NCI-H510A treated with DMSO at 0.1 percent for 48 hours (cell line): ENCODE measurements at places on chromosomes 6 and 20.

GRCh38 chr6:134195985-134196384, 121.9 kb downstream of the SGK1 start:
- no peak for DNase-seq

- no peak for DNase-seq
Measured at GRCh38 chr20:22805219-22805618, 220.8 kb upstream of the FOXA2 start.

- DNase-seq, result peak; percentile 19
Measured at GRCh38 chr6:6975459-6976111, 132.2 kb upstream of the RREB1 start.

DNA sequence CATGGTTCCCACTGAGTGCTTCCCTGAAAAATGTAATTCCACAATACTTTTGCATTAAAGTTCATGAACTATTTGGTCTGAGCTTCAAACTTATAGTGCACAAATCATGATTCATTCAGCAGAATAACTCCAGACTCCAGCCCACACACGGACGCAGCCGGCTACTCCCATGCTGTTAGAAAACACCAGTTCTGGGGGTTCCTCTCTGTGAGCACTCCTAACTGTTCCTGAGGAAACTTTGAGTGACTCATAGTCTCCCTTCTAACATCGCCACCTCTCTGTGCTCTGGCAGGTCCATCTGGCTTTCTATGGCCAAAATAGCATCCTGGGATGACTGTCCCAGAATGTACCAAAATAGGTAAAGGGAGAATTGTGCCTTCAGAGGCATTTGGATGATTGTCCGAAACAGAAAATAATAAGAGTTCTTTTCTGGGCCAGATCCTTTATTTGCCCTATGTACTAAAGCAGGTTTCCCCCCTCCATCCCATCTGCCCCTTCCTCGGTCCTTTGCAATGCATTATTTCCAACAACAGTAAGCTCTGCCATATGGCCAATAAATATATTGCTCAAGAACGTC, 32.3 kb upstream of the LY86 start:
- DNase-seq, result no peak

- no peak for DNase-seq
Measured at GRCh38 chr6:24696097-24696496, 22.9 kb downstream of the C6orf62 start.

GRCh38 chr20:36147690-36148089, 6.8 kb upstream of the EPB41L1 start:
- no peak for DNase-seq

DNA sequence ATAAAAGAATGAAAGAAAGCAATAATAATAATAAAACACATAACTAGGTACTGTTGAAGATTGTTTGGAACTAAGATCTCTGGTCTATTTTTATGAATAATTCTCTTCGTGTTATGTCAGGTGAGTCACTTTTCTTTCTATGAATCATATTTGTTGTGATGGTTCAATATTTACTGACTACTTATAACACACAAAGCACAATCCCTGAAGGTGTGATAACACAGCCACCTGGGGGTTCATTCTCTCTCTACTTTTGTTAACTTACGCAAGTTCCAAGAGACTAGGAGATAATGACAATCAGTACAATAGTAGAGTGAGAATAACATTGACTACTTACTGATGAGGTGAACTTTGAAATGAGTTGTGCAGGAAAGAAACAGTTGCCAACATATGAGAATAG, 149.9 kb downstream of the IBTK start:
- DNase-seq, result no peak

DNA sequence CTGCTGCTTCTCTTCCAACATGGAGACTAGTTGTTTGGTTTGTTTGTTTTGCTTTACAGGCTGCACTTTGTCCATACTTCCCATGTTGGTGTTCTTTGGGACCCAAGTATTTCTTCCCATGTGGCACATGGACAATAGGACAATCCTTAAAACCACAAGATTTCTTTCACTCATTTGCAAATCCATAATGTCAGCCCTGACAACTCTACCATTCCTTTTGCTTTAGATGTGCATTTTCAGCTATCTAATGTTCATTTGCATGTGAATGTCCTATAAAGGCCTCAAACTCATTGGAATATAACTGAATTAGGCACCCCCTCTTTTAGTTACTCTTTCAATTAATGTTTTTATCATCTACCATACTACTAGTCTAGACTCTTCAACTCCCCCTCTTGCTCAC, 16.7 kb downstream of the THEMIS start:
- no peak for DNase-seq

GRCh38 chr6:168226061-168226752, 93.4 kb downstream of the DACT2 start:
- no peak for DNase-seq

- DNase-seq, result no peak
Measured at GRCh38 chr6:21603082-21603952, 9.8 kb downstream of the SOX4 start.

DNA sequence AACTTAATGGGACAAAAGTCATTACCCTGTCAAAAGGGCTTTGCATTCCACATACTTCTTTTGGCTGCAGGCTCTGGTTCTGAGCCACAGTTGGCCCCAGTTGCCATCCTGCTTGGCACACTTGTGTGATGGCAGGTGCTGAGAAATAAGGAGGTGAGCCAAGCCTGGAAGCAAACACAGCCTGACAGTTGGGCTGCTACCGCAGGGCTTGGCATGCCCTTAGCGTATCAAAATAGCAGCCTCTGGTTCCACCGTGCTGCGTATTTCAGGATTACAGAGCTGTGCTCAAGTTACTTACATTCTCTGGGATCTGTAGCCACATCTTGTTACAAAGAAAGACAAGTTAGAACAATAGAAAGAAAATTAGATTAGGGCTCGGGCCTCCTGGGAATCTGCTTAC, 11.1 kb downstream of the MTHFD1L start:
- no peak for DNase-seq

DNA sequence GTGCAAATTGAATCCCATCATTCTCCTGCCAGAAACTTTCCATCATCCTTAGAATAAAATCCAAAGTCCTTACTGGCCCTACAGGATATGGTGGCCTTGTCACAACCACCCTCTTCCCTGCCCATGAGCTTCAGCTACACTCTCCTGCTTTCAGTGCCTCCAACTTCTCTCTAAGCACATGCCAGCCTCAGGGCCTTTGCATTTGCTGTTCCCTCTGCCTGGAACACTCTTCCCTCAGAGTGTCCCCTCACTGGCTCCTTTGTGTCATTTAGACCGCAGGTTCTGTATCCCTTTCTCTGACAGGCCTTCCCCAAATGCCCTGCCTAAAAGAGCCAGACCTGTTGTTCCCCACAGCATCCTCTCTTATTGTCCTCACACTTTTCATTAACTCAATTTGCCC, 18.2 kb downstream of the HCK start:
- DNase-seq, result no peak

DNA sequence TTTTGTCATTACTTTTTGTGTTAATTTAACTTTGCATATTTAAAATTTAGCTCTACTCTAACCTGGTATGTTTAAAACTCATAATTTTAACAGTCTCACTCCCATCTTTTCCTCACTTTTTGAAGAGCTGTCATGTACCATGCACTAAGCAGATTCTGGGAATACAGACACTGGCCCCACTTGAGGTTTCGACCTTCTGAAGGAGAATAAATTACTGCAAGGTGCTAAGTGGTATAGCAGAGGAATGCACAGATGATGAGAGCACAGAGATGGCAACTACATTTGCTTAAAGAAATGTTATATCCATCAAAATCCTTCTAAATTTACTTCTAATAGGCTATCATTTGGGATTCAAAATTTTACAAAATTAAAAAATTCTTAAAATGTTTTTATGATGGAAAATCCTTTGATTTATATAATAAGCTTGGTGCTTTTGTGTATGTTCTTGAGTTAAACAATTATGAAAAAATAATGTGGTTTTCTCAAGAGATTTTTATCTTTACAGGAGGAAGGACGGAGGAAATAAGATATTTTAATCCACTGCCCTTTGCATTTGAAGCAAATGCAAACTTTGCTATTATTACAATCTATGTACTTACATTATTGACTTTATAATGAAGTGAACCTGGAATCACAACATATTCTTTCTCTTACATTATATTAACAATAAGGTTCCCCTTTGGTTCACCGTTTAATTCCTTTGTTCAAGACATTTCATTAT, 79.3 kb downstream of the AHI1 start:
- DNase-seq, result no peak

- no peak for DNase-seq
Measured at GRCh38 chr6:78831492-78831891, 35.9 kb upstream of the IRAK1BP1 start.

DNA sequence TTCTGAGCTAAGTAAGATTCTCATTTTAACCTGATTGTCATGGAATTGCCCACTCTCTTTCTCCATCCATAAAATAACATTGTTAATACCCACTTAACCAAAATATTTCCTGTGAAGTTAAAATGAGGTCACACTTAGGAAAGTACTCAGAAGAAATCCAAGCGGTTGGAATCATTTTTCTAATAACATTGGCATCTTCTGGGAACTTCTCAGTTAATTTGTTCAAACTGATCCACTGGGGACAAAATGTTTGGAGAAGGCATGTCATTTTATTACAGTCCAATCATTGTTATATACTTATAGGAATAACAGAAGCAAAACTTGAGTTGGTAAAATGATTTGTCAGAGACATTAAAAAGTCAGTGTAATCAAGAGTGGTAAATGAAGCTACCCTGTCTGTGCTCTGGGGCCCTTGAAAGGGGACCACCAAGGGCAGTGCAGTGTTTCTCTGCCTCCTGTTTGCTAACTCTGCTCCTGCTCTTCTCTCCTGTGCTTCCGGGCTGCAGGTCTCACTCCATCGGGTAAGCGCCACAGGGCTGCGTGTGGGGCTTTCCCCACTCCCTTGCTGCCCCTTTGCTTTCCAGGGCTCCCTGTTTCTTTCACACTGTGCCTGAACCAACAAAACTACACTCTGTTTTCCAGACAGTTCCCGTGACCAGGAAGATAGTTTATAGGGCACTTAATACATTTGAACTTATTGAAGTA, 50.1 kb downstream of the HDDC2 start:
- no peak for DNase-seq

DNA sequence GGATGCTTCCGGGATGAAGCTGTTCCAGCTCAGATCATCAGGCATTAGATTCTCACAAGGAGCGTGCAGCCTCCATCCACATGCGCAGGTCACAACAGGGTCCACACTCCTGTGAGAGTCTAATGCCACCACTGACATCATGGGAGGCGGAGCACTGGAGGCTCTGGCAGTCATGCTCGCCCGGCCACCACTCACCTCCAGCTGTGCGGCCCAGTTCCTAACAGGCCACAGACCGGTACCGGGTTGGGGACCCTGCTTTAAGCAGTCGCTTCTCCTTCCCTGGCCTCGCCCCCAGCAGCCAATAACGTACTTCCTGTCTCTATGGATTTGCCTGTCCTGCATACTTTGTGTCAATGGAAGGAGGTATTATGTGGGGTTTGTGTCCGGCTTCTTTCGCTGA, 236.8 kb downstream of the TAF4 start:
- no peak for DNase-seq

DNA sequence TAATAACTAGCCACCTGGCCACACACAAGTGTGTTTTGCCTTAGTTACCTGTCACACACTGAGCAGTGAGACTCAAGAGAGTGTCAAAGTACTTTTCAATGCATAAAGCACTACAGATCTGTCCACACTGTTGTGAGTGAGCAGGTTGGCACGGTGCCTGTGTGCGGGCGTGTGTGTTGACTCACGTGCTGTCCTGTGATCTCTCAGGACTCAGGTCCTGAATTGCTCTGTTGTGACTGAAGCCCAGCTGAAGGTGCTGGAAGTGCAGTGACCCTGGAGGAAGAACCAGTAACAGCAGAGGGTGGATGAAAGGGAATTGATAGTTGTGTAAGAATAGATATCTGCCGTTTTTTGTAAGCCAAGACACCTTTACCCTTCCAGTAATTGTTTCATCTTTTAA, 18.3 kb downstream of the SLC16A10 start:
- DNase-seq, result peak; percentile 34

DNA sequence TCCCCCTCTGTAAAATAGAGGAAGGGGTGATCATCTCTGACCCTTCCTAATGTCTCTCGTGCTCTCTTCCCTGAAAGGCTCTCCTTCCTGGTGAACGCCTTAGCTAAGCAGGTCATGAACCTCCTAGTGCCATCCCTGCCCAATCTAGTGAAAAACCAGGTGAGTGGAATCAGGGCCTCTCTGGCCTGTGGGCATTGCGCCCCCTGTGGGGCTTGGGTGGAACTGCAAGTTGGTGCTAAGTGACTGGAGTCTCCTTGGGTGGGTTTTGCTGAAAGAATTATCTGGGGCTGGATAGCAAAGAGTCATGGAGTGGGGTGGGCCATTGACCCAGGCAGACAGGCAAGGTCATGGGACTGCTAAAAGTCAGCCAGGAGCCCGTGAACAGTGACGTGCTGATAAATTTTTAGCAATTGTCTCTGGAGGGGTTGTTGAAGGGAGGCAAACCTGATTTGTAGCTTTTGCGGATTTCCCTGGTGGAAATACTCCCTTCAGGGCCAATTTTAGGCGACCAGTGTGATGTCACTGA, 8.9 kb downstream of the BPIFB1 start:
- peak; percentile 33 for DNase-seq

DNA sequence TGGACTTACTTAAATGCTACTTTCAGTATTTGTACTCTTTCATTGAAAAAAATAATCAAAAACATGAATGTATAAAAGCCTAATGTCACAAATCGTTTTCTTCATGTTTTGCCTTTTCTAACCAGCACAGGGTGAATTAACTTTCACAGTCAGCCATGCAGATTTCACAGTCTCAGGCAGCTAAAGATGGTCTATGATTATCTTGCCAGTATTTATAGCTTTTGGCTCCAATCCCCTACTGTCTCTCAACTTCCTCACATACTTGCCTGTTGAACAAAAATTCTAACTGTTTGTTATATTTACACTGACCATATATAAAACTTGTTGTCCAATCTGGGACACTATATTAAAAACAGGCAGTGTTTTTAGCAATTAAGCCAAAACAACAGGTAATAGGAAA, 358.2 kb downstream of the ARHGAP18 start:
- no peak for DNase-seq
